ENCODE measurements at places on chromosomes 16 and 17. TPM values are rescaled to one million over a fixed set of nuclear protein-coding genes. Genes with fewer than 3 reads are reported as not detected.

SPNS2 gene
- 1.00 TPM for total RNA-seq

NTN1 gene
- total RNA-seq, result 0.86 TPM

DNA sequence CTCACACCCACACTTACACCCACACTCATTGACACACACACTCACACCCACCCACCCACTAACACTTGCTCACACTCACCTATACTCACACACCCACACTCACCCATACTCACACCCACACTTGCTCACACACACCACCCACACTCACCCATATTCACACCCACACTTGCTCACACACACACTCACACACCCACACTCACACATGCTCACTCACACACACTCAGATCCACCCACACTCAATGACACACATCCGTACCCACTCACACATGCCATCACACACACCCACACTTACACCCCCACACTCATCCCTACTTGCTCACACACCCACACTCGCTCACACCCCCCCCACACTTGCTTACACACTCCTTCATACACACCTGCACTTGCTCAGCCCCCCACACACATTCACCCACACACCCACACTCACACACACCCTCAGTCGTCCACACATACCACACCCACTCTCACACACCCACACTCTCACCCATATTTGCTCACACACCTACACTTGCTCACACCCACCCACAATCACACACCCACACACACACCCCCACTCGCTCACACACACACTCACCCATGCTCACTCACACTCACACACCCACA lies 321.1 kb upstream of the N4BP1 start:
- H3K36me3 ChIP-seq, result no peaks in the 10 kb centered on the region
- no peak overlapping the region for H3K27ac ChIP-seq
- DNase-seq, result no peak

DNA sequence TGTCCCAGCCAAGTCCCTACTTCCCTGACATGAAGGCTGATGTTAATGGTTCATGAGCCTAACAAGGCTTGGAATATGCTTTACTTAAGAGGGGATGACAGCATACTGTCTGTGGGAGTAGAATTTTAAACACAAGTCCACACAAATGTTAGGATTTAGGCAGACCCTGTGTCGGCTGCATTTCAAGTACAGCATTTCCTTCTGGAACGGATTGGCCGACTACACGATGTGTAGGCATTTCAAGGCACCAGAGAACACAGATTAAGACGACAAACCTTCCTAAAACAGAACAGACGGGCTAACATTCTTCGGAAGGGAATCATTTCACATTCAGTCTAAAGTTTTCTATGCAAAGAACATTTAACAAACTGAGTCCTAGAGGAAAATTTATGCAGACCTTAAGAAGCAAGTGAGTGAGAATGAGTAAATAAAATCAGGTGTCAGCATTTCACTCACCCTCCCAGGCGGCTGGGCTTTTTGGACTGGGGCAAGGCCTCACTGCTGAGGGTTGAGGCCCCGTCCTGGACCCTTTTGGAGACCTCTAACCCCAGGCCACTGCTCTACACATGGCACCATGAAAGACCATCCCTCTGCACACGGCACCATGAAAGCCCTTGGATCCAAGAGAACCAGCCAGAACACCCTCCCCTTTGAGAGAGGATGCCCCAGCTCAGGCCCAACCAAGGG lies 67.5 kb downstream of the SMPD3 start:
- no peaks in the 10 kb centered on the region for H3K27me3 ChIP-seq
- H3K4me1 ChIP-seq, result peaks cover under 1% of the 10 kb centered on the region
- no peak overlapping the region for H3K4me3 ChIP-seq
- no peak for DNase-seq
- H3K27ac ChIP-seq, result no peak overlapping the region

- no peak for DNase-seq
- H3K27ac ChIP-seq, result no peak overlapping the region
- H3K27me3 ChIP-seq, result no peaks in the 10 kb centered on the region
- H3K36me3 ChIP-seq, result no peaks in the 10 kb centered on the region
Measured at GRCh38 chr16:28534542-28535373, 4.0 kb downstream of the NUPR1 start.

DNA sequence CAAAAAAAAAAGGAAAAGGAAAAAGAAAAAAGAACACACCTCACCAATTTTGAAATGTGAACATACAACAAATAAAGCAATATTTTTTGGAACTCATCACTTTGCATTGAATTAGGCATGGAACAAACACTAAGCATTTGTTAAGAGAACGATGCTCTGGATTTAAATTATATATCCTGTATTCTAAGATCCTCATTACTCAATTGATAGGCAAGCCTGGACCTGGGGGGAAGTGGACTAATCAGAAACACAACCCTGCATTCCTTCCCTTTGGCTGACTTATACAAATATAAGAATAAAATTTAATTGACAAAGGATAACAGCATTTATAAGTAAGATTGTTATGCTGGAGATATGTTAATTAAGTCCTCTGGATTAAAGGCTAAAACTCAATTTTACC lies 2.2 kb downstream of the GJC1 start:
- no peak overlapping the region for H3K27ac ChIP-seq
- no peak for DNase-seq
- H3K27me3 ChIP-seq, result no peaks in the 10 kb centered on the region
- peaks cover 27% of the 10 kb centered on the region for H3K4me1 ChIP-seq
- H3K36me3 ChIP-seq, result no peaks in the 10 kb centered on the region
- H3K4me3 ChIP-seq, result no peak overlapping the region

DNA sequence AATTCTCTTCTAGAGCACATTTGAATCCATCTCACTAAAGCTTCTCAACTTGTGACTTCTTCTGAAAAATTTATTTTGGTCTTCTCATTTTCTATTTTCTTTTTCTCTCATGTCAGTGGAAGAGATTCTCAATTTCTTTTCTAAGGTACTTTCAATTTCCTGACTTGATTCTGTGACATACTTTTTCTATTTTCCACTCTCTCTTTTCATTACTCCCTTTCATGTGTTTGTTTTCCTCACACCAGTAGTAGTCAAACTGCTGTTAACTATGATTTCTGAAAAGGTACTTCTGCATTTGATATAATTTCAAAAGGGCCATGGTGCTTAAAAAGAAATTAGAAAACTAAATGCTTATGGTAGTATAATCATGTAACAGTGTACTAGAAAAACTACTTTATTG lies 41.9 kb downstream of the NFAT5 start:
- H3K4me1 ChIP-seq, result peaks cover 24% of the 10 kb centered on the region
- H3K4me3 ChIP-seq, result no peak overlapping the region
- DNase-seq, result no peak
- no peaks in the 10 kb centered on the region for H3K27me3 ChIP-seq
- H3K36me3 ChIP-seq, result peaks cover 2% of the 10 kb centered on the region

- H3K4me1 ChIP-seq, result no peaks in the 10 kb centered on the region
- H3K4me3 ChIP-seq, result no peak overlapping the region
- no peaks in the 10 kb centered on the region for H3K36me3 ChIP-seq
- no peak overlapping the region for H3K27ac ChIP-seq
- no peaks in the 10 kb centered on the region for H3K27me3 ChIP-seq
- no peak for DNase-seq
Measured at GRCh38 chr16:47779201-47780016, 318.3 kb downstream of the PHKB start.

All from Caco-2 (cell line).